ENCODE measurements at places on chromosomes 2 and 18.

GRCh38 chr2:70467237-70467636 lies 86.4 kb downstream of the TGFA start:
- no peak for DNase-seq

DNA sequence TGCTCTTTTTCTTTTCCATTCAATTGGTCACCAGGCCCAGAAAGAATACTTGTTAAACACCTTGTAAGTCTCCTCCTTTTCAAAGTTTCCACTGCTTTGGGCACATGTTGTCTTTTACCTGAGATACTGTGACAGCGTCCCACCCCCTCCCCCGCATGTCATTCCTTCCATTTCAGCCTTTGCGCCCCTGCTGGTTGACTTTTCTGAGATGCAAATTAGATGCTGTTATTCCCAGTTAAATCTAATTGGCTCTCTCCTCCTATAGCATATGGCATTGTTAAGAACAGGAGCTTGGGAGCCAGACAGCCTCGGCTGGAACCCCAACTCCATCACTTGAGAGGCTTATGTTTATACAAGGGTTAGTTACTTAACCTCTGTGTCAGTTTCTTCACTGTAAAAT lies 80.3 kb upstream of the GAREM1 start:
- DNase-seq = no peak

DNA sequence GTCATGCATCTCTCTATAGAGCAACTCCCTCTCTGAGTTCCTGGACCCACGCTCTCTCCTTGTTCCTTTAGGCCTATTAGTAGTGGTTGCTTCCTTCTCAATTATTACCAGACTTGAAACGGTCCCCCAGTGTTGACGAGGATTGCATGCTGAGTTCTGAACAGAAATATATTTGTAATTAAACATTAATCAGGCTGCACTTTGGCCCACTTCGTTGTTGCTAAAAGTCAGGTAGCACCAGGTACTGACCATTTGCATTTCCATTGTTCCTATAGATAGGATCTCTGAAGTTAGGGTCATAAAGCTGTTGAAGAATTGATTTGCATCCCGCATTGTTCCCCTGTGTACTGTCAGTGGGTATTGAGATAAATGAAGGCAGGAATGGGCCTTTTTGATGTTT lies 36.9 kb upstream of the TTR start:
- DNase-seq = no peak

DNA sequence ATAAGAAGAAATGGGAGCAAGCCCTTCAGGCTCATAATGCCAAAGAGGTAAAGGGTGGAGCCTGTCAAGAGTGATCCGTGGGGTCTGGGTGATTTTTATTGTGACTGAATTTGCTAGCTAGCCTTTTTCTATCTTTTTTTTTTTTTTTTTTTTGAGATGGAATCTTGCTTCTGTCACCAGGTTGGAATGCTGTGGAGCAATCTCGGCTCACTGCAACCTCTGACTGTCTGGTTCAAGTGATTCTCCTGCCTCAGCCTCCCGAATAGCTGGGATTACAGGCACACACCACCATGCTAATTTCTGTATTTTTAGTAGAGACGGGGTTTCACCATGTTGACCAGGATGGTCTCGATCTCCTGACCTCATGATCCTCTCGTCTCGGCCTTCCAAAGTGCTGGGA lies 29.1 kb downstream of the DRC1 start:
- no peak for DNase-seq

DNA sequence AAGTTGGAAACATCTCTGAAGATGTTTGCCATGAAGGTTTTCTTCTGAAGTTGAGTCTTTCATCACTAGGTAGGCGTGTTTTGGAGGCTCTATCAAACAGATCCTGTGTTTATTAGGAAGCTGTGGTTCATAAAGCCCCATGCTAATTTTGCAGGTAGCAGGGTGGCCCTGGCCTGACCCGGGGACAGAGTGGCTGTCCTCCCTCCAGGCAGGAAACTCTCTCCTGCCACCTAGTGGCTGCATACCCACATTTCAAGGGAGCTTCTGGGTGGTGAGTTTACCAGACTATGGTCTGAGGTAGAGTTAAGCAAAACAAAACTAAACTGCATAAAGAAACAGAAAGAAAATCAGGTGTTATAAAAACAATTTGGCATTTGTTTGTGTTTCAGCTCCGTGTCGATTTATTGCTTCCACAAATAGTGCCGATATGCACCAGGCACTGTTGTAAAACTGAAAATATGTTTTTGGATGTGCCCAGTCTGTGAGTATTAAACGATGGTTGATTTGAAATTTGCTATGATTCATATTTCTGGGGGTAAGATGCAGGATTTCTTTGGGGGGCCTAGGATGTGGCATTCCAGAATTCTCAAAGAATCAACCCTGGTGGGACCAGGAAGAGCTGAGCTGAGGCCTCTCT lies 26.0 kb upstream of the IL37 start:
- peak; percentile 57 for DNase-seq

DNA sequence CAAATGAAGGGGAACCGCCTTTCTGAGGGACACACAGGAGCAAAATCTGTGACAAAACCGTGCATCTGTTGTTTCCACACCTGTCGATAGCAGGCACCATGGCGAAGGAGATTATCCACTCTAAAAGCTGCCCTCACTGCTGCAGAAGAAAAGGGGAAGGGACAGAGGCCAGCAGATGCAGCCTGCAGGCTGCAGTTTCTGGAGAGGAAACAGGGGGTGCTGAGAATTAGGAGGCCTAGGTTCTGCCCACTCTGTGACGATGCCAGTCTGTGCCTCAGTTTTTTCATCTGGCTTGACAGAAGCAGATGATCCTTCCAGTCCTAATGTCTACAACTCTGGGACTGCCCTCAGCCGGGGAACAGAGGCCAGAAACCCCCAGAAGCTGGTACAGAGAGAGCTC lies 17.7 kb downstream of the PAX8 start:
- DNase-seq = no peak

- DNase-seq = no peak
These were observed 1006.1 kb upstream of the CELF4 start for GRCh38 chr18:38571651-38572050.

DNA sequence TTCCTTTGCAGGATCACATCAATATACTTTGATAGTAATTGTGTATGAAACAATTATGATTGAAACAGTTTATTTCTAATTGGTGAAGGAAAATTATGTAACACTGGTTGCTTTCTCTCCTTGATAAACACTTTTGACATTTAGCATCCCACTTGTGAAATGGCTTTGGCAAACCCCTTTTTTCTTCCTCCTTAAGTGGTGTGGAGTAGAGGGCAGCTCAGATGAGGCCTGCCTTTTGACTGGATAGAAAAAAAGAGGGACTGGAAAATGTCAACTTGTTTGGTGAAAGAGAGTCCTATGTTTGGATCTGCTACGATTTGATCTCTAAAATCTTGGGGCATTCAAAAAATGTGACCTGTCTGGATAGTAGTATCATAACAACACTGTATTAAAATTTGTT lies 318.3 kb downstream of the MEIS1 start:
- no peak for DNase-seq

DNA sequence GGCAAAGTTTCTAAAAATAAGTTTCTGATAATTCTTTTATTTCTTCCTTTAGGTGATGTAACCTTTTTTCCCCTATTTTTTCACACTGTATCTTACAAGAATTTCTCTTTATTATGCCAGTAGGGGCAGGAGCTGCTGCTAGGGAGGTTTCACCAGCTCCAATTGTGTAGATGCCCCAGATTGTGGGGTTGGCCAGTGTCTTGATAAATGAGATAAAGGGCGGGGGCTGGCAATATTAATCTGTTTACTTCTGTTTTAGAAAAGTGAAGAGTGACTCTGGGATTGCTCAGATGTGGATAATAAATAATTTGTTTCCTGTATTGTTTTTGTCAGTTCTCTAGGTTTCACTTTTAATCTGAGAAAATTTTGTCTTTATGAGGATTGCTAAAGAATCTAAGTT lies 190.4 kb downstream of the MC4R start:
- DNase-seq = no peak

DNA sequence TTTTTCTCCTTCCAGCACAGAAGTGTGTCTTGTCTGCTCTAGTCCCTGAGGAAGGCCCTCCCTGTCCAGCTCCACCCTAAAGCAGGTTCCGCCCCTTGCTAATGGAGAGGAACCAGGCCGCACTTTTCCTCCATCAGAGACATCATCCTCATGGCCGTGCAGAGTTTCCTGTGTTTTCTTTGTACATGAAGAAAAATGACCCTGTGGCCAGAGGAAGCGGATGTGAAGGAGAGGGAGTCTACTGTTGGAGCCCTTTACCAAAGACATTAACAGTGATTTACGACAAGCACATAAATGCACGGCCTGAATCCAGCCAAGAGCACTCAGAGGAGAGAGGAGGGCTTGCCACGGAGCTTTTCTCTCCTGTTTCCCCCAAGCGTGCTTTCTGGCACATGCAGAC lies 109.5 kb downstream of the RNF144A start:
- no peak for DNase-seq

DNA sequence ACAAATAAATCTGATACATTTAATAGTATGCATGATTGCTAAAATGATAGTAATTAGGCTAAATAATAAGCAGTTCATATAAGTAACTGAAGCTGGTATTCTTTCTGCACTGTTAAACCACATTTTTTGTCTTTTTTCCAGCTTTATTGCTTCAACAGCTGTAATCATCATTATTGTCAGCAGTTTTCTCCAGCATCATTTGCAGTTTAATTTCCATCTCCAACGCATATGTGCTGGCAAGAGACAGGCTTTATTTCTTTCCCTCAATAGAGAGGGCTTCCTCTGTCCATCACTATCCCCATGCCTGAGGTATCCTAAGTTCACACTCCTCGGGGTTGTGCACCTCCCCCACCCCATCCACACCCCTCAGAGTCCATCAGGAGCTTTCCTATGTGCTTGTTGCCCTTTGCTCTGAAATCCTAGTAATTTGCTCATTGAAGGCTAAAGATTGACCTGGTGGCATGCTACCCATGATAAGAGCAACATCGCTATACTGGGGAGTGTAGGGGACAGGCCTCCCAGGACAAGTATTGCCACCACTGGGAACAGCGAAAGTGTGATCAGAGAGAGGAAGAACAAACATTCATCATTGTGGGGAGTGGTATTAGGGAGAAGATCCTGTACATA lies 37.1 kb downstream of the B4GALT6 start:
- no peak for DNase-seq

GRCh38 chr18:44170208-44170880 lies 510.3 kb upstream of the SETBP1 start:
- DNase-seq = no peak

DNA sequence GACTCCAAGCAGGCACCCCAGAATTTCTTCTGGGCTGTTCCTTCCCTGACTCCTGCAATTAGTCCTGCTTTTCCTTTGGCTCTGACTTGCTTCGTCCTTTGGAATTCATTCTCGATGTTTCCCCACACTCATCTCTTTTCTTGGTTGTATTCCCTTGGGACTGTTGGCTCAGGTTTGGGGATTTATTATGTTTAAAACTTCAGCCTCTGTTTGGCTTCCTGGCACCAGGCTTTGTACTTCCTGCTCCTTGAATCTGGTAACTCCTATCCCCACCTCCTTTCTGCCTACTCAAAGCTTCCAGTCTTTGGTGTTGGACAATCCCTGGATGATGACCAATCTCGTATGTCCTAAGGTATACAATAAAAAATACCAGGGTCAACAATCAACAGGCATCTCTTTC lies 1.8 kb upstream of the KCNE4 start:
- DNase-seq = no peak

- no peak for DNase-seq
These were observed 389.5 kb upstream of the NRP2 start for GRCh38 chr2:205292665-205293295.

GRCh38 chr2:9967053-9967775 lies 15.7 kb downstream of the GRHL1 start:
- DNase-seq = no peak

DNA sequence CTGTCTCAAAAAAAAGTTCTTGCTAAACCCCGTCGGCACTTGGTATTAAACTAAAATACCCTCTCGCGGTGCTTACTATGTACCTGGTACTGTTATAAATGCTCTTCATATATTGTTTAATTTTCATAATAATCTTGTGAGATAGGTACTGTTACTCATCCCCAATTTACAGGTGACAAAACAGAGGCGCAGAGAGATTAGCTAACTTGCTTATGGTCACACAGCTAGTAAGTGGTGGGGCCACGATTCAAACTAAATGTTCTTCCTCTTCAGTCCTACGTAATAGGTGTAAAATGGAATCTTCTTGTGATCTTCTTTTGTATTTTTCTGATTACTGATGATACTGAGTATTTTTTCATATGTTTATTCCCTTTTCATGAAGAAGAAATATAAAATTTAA lies 51.3 kb downstream of the TET3 start:
- DNase-seq = no peak

DNA sequence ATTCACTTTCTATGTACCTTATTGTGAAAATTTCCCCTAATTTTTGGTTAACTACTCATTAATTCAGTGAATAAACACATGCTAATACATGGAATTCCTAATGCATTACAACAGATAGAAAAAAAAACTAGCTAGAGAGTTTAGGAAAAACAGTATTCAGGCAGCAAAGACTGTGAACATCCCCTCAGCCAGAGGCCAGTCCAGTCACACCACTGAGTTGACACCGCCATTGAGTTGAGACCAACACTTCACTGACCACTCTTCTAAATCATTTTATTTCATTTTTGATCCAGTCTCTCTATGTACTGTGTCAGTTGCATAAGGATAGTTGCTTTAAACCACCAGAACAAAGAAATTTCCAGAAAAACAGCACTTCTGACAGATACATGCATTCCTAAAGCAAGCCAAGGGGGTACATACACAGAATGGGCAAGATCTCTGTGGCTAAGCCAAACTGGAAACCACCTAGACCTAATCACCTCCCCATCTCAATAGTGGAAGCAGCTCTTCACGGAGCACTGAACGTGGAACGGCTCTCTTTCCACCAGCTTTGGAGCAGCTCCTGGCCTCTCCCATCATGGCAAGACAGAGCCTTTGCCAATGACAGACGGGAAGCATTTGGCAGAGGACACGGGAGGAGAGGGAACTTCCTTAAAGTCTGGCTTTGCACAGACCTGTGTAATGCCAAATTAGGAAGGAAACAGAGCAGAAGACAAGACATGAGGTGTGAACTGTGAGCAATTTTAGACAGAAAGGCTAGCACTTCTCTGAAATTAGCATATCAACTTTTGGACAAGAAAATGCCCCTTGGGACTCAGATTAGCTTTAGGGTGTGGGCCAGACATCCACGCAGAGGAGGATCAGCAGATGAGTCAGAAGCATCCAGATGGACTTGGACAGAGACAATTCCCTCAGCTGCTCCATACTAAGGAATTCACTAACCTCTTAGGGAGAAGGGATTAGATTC lies 36.4 kb downstream of the CACNB4 start:
- no peak for DNase-seq

DNA sequence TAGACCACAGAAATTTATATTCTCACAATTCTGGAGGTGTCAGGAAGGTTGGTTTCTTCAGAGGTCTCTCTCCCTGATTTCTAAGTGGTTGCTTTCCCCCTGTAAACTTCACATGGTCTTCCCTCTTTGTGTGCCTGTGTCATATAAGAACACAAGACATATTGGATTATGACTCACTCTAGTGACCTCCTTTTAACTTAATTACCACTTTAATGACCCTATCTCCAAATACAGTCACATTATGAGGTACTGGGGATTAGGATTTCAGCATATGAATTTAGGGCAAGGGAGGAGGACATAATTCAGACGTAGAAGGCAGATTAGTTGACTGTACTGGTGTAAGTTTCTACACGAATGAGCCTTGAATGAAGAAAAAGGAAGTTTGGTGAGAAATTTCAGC lies 38.2 kb upstream of the EPHA4 start:
- DNase-seq = no peak
